NCI-H1694 (cell line): ENCODE measurements at places on chromosomes 4 and X.

DNA sequence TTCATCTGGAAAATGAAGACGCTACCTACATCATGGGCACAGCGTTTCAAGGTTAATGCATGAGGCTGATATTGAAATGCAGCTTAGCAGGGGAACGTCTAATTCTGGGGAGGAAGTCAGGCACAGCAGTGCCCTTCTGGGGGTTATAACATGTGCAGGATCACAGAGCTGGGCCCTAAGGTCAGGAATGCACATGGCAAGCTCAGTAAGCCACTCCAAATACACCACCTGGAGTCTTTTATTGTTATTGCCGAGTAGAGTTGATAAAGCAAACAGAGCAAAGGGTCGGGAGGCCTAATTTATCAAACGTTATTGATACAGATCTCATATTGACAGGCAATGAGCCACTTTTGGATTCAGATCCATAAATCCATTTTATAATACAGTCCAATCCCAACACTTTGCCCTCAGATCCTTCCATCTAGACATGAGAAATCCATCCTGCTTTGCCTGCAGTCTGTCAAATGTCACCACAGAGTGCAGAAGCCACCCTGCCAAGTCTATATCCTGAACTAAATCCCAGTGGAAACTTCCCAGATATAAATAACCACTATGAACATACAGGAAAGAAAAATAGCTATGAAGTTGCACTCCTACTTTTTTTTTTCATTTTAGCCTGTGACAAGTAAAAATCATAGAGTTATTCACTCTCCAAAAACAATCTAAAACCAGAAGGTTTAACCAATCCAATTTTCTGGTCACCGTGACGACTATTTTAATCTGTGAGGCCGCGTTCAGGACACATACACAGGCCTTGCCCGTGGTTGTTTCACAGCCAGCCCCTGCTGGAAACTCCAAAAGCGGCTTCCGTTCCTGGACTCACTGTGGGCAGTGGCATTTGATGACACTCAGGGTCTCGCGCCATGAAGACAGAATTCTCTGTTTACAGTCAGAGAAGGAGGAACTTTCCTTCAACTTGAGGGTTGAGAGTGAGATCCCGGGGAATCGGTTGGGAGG lies 335.4 kb downstream of the DHX15 start:
- no peak for DNase-seq

GRCh38 chr4:30866346-30866745 lies 146.2 kb downstream of the PCDH7 start:
- no peak for DNase-seq

DNA sequence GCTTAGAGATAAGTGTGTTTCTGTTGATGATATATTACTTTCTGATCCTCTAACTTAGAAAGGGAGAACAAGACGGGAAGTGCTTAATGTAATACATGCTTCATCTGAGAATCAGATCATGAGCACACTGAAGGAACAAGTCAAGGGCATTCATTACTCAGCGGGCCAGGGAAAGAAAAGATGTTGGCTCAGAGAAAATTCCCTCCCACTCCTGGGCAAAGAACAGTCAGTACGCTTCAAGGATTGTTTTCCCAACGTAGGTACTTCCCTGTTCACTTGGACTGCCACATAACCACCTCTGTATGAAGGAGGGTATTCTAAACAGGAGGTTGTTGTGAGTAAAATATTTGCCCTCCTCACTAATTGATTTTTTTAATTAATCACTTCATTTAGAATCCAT lies 374.5 kb upstream of the FMR1 start:
- no peak for DNase-seq

- no peak for DNase-seq
Measured at GRCh38 chr4:98919996-98920395, 8.9 kb downstream of the EIF4E start.

GRCh38 chr4:6763330-6763851 lies 19.1 kb upstream of the KIAA0232 start:
- DNase-seq: no peak

GRCh38 chrX:54181202-54181953 lies 1.7 kb downstream of the FAM120C start:
- DNase-seq: no peak

DNA sequence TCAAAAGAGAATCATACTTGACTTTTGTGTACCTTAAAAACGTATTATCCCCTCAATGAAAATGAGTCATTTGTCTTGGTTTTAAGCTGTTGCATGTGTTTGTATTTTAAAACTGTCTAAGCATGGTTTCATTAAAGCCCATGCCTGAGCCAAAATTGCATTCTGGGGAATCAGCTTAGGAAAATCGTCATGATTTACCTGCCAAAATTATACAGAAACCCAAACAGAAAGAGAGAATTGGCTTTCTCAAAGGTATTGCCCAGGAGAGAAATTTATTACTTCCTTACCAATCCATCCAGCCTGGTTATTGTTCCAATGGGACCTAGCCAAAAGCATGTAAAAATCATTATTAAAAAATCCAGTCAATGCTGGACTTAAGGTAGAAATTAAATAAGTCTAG lies 37.6 kb downstream of the GPR174 start:
- DNase-seq: no peak

- DNase-seq: peak; percentile 13
Measured at GRCh38 chr4:86593688-86594558, at the start of gene PTPN13. Gene PTPN13 (plus strand): TSS chr4:86594315. CDS start chr4:86635257, 40,942 bp downstream.

GRCh38 chr4:70688795-70689231 lies 481 bp downstream of the UTP3 start:
- no peak for DNase-seq

GRCh38 chrX:111284631-111285293 lies 14.5 kb upstream of the CAPN6 start:
- no peak for DNase-seq

DNA sequence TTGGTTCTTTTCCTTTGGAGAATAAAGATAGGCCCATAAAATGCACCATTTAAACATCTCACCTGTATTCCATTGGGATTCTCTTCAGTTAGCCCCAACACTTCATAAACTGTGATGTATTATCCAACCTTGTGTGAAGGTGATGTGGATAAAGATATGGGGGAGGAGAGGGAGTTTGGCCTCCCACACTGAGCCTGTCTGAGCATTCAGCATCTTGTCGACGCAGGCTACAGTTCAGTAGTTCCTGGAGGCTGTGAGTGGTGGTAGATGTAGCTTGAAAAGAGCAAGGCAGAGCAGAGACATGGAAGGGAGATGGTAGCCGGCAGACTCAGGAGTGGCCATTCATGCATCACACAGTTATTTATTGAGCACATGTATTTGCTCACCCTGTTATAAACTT lies 292.4 kb upstream of the PITX2 start:
- no peak for DNase-seq

- no peak for DNase-seq
Measured at GRCh38 chr4:169279108-169279507, 8.4 kb upstream of the SH3RF1 start.

- peak; percentile 63 for DNase-seq
Measured at GRCh38 chr4:112910109-112910736, 139.2 kb upstream of the ANK2 start.

- DNase-seq: no peak
Measured at GRCh38 chr4:140626661-140627376, 58.1 kb upstream of the UCP1 start.

DNA sequence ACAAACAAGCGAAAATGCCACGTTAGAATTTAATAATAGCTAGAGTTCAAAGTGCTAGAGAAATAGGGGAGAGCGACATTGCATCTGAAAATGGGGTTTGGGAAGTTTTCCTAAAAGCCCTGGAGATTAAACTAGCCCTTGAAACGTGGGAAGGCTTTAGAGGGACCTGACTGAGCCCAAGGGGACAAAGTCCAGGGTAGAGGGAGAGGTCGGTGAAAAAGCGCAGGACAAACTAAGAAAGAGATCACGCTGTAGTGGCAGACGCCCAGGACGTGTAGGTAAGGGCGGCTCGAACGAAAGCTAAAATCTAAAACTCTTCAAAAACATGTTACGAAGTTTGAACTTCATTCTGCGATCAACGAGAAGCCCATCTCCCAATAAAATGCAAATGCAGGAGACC lies 1.1 kb upstream of the ATP11C start:
- no peak for DNase-seq

GRCh38 chrX:132491191-132491590 lies 2.4 kb upstream of the MBNL3 start:
- DNase-seq: no peak

GRCh38 chr4:24517676-24518075 lies 66.7 kb downstream of the DHX15 start:
- no peak for DNase-seq

GRCh38 chr4:169765835-169766234 lies 8.1 kb upstream of the HPF1 start:
- DNase-seq: no peak

DNA sequence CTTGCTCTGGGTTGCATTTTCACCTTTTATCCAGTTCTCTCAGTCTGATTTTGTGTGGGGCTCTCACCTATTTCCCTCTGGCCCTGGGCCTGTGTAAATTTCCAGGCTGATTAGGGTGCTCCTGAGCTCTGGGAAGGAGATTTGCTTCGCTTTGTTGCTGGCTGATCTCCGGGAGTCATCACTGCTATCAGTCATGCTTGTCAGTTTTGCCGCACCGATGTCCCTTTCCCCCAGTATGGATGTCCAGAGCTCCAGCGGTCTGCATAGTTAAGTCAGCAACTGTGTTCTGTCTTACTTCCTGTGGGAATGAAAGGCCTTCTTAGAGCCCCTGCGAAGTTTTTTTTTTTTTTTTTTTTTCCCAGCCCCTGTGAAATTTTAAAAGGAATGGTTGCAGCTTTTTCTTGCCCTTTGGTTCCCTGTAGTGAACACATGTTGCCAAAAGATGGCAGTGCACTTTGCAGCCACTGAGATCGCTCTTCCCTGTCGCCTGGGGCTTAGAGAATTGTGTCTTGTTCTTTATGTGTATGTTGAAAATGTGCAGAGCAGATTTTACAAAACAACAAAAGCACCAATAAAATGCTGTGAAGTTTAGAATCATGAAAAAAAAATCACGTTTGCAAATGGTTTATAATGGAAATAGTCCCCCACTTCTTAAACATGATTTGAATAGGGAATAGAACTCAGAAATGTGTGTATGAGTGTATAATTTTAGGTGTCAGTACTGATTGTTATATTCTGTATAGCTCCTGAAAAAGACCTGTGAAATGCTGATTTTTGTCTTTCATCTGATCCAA lies 109.1 kb upstream of the SLC4A4 start:
- peak; percentile 33 for DNase-seq

DNA sequence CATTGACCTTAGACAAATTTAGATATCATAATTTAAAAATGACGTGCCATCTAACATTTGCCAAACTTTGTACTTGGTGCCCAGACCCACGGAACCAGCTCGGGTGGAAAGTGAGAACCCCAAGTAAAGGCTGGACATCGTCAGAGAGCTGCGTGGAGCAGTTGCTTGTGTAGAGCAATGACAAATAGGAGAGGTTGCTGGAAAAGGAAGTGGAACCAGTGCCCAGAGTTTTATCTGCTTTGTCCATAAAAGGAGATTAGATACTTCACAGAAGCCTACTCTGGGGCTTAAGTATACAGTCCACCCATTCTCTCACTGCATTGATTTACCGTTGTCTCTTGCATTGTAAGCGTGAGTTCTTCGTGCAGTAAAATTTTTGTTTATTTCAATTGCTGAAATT lies 5.4 kb upstream of the TBC1D1 start:
- no peak for DNase-seq

DNA sequence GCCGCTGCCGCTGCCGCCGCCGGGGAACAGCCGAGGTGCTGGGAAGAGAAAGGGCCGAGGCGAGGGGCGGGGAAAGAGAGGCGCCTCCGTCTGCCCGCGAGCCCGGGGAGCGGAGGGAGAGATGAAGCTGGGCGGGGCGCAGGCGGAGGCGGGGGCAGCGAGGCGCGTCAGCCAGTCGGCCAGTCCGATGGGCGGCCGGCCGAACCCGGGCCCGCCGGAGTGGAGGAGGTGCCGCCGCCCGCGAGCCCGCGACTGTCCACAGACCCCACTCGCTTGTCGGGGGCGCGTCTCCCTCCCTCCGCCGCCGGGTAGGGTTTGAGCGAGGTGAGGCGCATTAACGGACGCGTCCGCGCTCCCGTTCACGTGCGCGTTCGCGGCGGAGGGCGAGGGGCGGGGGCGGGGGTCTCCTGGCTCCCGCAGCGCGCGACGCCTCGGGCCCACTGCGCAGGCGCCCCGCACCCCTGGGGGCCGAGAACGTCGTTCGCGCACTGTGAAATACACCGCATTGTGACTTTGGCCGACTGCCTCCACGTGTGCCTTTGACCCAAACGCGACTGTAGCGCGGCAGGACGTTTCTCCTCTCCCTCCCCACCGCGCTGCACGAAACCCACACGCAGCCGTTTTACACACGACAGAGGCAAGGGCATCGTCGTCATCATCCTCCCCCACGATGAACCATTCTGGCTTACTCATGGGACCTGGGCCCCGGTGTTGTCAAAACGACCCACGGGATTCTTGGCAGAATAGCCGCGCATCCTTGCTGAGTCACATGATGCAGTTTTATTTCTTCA lies at the start of gene NUDT11:
TSS of gene NUDT11 (minus strand) at position 92 of the 791 bp plus-strand sequence. CDS start 148 bp downstream, outside the sequence.
- DNase-seq: no peak

DNA sequence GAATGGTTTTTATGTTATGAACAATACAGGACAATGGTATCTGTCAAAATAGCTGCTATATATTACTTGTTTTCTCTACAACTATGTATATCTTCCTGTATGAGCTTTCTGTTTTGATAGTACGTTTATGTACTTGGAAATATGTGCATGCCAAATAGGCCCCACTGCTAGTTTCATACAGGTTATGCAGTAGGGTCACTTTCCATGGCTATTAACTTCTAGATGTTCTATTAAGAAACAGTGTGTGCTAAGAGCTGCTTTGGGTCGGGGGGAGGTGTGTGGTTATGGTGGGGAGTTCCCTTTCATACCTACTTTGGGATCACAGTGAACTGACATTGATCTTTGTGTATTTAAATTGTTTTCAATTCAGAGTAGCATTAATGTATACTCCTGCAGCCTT lies 30.9 kb downstream of the RBPJ start:
- DNase-seq: no peak

DNA sequence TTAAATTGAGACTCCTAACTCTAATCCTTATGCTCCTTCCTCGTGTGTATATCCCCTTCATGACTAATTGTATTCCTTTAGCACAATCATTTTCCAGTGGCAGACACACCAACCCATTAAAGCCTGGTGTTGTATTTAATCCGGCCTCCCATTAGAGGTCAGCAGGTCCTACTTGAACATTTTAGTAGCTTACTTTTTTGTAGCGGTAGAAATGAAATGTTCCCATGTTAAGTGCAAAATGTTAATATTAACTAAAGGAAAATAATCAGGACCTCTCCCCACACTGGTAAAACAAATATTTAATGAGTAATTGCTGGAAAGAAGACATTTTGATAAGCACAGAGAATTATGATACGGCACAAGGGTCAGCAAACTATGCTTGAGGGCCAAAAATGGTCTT lies 3.4 kb downstream of the RAB33B start:
- DNase-seq: no peak

DNA sequence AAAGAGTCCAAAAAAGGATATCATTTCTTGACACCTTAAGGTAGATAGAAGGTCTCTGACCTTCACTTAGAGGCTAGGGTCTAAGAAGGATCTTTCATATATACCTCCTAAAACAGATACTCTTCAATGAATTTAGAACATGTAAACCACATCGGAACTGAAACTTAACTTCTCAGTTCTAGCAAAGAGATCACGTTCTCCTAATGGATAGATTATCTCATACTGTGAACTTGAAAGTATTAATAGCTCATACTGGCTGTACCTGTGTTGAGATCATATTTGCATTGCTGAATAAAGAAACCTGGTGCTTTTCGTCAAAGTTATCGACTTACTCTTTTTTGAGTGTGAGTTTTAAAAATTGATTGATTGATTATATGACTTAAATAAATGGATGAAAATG lies 353.8 kb downstream of the EPHA5 start:
- DNase-seq: no peak
